ENCODE measurements at places on chromosomes 1 and 21.

GRCh38 chr1:41447995-41448770 lies 36.3 kb downstream of the EDN2 start:
- DNase-seq = no peak

GRCh38 chr1:71156590-71156989 lies 75.8 kb upstream of the ZRANB2 start:
- no peak for DNase-seq

DNA sequence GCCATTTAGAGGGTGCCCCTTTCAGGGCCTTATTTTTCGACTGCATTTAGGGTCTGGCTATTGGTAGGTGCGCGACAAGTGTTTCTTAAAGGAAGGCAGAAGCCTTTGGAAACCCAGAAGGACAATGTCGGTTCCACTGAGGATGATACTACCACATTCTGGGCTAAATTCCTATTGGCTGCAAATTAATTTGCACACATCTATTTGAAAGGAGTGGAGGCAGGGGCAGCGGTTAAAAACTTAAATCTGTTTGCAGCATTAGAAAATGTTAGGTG lies 1.1 kb downstream of the PATJ start:
- DNase-seq = no peak

DNA sequence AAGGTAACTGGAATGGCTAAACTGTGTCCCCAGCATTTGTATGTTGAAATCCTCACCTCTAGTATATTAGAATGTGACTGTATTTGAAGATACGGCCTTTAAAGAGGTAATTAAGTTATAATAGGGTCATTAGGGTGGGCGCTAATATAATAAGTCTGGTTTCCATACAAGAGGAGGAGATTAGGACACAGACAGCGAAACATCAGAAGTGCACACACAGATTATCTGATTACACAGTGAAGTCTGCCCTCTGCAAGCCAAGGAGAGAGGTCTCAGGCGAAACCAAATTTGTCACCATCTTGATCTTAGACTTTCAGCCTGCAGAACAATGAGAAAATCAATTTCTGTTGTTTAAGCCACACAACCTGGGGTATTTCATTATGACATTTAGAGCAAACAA lies 2233.1 kb downstream of the MRPL39 start:
- no peak for DNase-seq

GRCh38 chr21:25872271-25872670 lies 137.5 kb downstream of the GABPA start:
- no peak for DNase-seq

- DNase-seq = no peak
These were observed 6.2 kb downstream of the LRRC3 start for GRCh38 chr21:44461464-44462001.

GRCh38 chr1:61254634-61255357 lies 172.4 kb downstream of the NFIA start:
- DNase-seq = peak; percentile 77

GRCh38 chr1:12615865-12616708 lies 1.9 kb downstream of the DHRS3 start:
- DNase-seq = peak; percentile 36

DNA sequence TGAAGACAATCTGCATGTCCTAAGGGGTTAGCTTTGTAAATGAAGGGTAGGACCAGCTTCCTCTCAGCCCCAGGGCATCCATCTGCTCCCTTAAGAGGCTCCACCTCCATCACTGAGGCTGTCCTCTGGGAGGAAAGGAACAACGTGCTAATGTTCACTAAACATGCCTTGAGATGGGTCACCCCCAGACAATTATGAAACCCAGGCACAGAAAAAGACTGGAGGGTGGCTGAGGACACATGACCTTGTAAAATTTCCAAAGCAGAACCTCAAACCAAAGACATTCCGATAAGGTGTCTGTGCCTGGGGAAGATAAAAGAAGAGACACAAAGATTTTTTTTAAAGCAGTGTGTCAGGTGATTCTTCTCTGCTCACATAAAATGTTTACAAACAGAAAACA lies 37.6 kb upstream of the ZNF124 start:
- peak; percentile 39 for DNase-seq

- no peak for DNase-seq
These were observed 4.5 kb downstream of the LAPTM5 start for GRCh38 chr1:30753118-30753517.

- DNase-seq = no peak
These were observed 102.1 kb downstream of the JAK1 start for GRCh38 chr1:64864018-64864940.

DNA sequence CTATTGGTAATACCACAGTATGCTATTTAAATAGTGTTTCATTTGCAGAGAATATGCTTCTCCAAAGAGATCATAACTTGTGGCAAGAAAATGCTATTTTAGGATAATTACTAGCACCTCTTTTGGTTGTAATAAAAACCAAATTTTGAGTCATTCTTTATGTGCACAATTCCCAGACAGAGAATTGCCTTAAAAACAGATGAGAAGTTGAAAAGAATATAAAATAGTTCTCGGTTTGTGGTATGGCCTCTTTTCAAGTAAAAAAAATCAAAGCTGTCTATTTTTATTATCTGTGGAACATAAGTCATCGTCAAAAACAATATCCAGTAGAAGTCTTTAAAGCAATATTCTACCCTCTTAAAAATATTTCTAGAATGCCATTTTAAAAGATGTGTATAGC lies 185.9 kb downstream of the GREM2 start:
- DNase-seq = no peak

GRCh38 chr1:40646315-40646714 lies 19.2 kb downstream of the RIMS3 start:
- DNase-seq = peak; percentile 32

- no peak for DNase-seq
These were observed 3.5 kb downstream of the EPHX1 start for GRCh38 chr1:225813214-225813964.

- no peak for DNase-seq
These were observed 16.3 kb upstream of the COL6A1 start for GRCh38 chr21:45965084-45965809.

- DNase-seq = no peak
These were observed 52.1 kb downstream of the MIGA1 start for GRCh38 chr1:77831566-77831965.

DNA sequence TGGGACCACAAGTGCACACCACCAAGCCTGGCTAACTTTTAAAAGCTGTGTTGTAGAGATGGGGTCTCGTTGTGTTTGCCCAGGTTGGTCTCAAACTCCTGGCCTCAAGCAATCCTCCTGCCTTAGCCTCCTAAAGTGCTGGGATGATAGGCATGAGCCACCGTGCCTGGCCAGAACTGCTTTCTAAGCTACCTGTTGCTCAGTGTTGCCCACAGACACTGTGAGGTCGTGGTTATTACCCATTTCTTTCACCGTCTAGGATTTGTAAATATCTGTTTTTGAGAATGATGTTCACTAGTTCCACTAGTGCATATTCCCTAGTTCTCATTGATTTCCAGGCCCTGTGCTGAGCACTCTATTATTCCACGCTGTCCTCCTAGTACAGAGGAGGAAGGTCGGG lies 51.4 kb upstream of the FAM89A start:
- DNase-seq = no peak

DNA sequence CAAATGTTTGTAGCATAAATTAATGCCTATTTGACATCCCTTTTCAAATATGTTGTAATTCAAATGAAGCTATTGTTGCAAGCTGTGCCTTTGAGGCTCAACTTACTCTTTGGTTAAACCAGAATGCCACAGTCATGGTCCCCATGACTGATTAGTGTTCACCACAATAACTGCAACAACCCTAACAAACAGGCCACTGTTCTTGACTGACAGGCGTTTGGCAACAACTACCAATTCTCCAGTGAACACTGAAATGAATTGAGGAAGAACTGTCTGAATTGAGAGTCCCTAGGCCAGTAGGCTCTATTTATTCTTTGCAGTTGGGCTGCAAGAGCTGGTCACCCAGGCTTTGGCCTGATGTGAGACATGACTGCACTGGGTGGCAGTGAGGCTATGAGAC lies 6.6 kb upstream of the TMEM167B start:
- no peak for DNase-seq

DNA sequence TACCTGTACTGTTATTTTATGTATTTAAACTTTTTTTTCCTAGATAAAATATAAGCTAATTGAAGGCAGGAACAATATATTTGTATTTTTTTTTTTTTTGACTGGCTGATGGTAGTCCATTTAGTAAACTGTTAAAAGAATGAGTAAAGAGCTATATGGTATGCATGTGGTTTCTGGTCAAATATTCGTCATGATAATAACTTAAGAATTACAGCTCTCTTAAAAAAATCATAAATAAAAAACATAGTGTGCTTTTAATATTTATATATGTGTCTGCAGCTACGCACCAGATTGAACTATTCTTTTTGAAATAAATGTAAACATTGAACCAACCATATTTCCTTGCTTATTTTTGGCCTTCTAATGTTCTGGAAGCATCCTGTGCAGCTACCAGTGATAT lies 272.3 kb upstream of the C1orf105 start:
- no peak for DNase-seq

GRCh38 chr1:37858931-37859506 lies 373 bp downstream of the MTF1 start:
- peak; percentile 13 for DNase-seq

DNA sequence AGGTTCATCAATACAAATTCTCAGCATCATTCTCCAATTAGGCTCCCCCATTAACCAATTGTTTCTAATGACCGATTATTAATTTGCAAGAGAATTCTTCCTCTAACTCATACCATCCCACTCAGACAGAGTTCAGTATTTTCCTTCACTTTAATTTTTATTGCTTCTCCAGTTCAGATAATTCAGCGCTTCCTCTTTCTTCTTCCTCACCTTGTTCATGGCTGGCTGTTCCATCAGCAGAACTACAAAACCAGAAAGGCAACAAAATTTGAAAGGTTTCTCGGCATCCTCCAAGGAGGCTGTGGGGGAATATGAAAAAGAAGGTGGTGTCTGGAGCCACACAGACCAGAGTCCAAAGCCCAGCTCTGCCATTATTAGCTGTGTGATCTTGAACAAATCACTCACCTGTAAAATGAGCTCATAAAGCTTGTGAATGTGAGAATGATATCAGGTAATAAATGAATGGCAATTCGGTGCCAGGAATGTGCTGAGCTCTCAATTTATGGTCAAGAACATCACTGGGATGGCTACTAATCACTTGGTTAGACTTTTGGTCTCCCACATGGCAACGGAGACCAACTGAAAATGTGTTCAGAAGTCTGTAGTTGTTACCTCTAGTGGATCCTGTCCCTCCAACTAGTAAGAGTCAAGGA lies 11.7 kb upstream of the ZNF436 start:
- no peak for DNase-seq

All from foreskin fibroblast (primary cell).